CD4-positive, alpha-beta memory T cell (primary cell): ENCODE measurements at places on chromosomes 2 and 18. TPM values are rescaled to one million over a fixed set of nuclear protein-coding genes. Genes with fewer than 3 reads are reported as not detected.

CLEC4F gene
- total RNA-seq = not detected

UGT1A4 gene
- not detected for total RNA-seq

MARCHF4 gene
- not detected for total RNA-seq

ALK gene
- total RNA-seq = not detected
